ENCODE measurements at places on chromosomes 3 and 15.

- no peak for DNase-seq
Observed at GRCh38 chr3:172635588-172635987, 75.3 kb downstream of the NCEH1 start.

DNA sequence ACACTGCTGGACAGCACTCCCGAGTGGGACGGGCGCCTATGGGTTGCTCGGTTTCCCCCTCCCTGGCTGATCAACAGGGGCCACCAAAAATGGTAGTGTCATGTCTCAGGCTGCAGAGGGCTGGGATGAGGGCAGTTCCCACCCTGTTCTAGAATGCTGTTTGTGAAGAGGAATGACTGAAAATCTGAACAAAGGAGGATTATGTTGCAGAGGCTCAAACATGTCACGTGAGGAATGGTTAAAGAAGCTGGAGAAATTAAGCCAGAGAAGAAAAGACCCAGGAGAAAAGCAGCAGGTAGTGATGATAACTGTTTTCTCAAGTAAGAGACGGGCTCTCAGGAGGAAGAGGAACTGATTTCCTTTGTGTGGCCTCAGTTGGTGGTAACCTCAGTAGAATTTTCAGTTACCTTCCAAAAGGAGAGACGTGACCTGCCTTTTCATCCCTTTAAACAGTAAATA lies 10.4 kb downstream of the SPG21 start:
- no peak for DNase-seq

GRCh38 chr3:88321363-88322050 lies 171.7 kb downstream of the C3orf38 start:
- DNase-seq: no peak

GRCh38 chr15:73753250-73754130 lies at the start of gene INSYN1:
INSYN1 (minus strand) TSS chr15:73753351; CDS start chr15:73751130, 2,221 bp downstream.
- no peak for DNase-seq

GRCh38 chr3:141083836-141084649 lies 32.9 kb downstream of the SPSB4 start:
- DNase-seq: no peak

- peak; percentile 69 for DNase-seq
Observed at GRCh38 chr15:73700041-73700842, 16.1 kb downstream of the CD276 start.

GRCh38 chr3:191139736-191140135 lies 59.3 kb upstream of the OSTN start:
- no peak for DNase-seq

- DNase-seq: no peak
Observed at GRCh38 chr15:40162552-40162951, 1.7 kb downstream of the BUB1B start.

DNA sequence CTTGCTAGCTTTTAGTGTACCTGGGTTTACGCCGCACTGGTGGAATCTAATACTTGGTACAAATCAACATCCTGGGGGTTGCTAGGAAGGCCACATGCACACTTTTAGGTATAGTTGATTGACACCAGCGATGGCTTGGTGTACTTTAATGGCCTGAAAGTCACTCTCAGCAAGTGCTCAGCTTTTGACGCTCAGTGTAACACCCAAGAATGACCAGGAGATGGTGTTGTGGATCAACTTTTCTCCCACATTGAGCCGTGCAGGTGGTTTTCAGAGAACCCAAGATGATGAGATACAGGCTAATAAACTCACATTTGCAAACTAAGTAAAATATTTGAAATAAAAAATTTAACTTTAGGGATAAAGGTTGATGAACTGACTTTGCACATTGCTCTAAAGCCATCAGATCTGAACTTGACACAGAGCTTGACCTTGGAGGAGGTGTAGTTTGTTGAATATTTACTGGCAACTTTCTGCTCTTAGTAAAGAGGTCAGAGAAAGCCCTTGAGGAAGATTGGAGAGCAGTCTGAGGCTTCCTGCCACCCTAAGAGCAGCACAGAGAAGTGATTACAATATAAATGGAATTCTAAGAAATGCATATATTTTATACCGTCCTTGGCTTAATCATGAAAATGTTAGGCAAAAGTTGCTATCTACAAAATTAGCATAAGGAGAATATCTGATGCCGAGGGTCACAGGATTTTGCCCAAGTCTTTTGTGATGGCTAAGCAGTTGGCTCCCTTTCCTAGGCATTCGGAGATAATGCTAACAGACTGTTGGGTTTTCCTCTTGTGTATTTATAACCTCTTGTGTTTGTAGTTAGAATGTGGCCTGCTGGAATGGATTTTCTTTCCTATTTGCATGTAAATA lies 143.4 kb upstream of the RASGRP1 start:
- no peak for DNase-seq

DNA sequence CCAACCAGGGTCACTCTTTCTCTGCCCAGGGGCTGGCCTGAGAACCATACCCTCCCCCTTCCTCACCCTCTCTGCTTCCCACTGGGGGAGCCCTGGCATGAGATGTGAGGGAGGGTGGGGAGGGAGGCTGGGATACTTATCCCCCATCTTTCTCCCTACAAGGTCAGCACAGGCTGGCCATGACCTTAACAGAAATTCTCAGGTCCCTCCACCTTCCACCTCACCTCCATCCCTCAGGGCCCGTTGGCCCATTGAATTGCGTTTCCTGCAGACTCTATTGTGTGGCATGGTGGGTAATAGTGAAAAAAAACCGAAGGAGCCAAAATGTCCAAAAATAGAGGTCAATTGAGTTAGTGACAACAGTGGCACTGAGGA lies 159.5 kb downstream of the OR4M2 start:
- DNase-seq: no peak

DNA sequence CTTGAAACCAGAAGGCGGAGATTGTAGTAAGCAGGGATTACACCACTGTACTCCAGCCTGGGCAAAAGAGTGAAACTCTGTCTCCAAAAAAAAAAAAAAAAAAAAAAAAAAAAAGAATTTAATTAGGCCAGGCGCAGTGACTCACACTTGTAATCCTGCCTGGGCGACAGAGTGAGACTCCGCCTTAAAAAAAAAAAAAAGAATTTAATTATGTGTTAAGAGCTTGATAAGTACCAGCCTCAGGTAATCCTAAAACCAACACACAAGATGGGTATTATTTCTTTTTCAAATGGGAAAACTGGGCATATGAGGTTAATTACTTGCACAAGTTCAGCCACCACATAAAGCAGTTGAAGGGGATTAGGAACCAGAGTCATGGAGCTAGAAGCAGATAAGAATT lies 49.0 kb downstream of the PBRM1 start:
- DNase-seq: no peak

GRCh38 chr3:124351430-124352148 lies 359.7 kb upstream of the ROPN1 start:
- DNase-seq: no peak

GRCh38 chr3:114392831-114393230 lies 99.0 kb downstream of the TIGIT start:
- no peak for DNase-seq

GRCh38 chr15:52794665-52795463 lies 4.7 kb upstream of the ONECUT1 start:
- no peak for DNase-seq

GRCh38 chr3:118213892-118214291 lies 820.8 kb downstream of the IGSF11 start:
- DNase-seq: no peak

DNA sequence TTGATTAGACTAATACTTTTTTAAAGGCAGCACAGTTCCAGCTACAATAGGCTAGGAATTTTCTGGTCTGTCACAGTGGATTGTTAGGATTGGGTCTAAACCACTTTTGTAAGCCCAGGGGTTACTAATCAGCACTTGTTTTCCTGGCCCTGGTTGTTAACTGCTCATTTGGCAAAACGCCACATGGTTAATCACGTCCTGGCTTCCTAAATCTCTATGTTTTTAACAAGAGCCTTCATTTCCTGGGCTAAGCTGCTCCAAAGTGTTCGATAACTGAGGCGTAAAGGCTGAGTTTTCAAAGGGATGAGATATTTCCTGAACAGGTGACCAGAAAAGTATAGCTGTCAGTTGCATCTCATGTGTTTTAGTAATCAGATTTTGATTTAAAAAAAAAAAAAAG lies 38.9 kb upstream of the CLRN1 start:
- no peak for DNase-seq

- DNase-seq: no peak
Observed at GRCh38 chr3:114115143-114115542, 58.6 kb downstream of the QTRT2 start.

GRCh38 chr15:73052653-73053397 lies 562 bp downstream of the NEO1 start:
- peak; percentile 4 for DNase-seq

DNA sequence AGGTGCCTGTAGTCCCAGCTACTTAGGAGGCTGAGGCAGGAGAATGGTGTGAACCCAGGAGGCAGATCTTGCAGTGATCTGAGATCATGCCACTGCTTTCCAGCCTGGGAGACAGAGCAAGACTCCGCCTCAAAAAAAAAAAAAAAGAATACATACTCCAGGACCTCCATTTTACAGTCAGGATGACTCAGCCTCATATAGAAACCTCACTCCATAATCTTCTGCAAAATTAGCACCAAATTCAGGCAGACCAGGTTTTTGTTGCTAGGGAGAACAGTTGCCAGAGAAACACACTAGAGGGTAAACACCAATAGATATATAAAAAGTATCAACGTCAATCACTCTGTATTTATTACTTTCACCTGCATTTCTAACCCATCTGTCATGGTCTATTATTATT lies 28.3 kb upstream of the AP3B2 start:
- DNase-seq: no peak

DNA sequence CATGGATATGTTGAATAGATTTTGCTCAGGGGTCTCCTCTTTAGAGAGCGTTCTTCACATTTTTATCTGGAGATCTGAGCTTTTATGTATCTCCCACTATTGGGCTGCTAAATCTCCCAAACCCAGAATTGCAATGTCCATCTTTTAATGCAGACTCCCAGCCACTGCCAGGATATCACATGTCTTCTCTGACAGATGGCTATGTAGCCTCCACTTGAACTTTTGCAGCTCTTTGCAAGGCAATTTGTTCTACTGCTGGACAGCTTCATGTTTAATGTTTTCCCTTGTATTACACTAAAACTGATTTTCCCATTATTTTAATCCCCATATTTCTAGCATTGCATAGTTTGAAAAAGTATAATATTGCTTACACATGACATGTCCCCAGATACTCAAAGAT lies 177.2 kb downstream of the LPP start:
- no peak for DNase-seq

- DNase-seq: no peak
Observed at GRCh38 chr3:278300-279064, 81.9 kb downstream of the CHL1 start.

DNA sequence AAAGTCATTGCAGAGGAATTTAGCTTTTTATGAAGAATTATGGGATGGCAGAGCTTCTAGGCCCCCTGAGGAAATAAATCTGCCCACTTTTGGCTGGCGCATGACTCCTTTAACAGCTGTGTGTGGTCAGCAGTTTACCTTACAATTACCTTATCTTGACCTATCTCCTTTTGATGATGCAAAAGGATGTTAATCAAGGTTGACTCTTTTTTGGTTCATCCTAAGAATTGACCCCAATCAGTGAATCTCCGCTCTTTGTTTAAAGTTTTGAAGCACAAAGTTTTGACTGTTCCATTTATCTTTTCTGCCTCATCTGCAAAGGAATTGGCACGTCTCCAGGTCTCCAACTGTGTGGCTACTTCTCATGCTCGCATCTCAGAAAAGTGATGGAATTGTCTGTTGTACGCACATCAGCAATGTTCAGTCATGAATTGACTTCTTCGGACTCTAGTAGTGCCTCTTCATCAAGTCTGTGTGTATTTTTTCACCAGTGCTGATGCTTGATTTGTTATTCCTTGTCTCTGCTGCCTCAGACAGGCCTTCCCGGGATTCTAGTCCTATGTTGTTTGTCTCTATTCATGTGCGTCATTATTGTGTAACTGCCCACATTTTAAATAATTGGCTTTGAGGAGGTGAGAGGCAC lies 196.2 kb upstream of the CFAP20DC start:
- no peak for DNase-seq

DNA sequence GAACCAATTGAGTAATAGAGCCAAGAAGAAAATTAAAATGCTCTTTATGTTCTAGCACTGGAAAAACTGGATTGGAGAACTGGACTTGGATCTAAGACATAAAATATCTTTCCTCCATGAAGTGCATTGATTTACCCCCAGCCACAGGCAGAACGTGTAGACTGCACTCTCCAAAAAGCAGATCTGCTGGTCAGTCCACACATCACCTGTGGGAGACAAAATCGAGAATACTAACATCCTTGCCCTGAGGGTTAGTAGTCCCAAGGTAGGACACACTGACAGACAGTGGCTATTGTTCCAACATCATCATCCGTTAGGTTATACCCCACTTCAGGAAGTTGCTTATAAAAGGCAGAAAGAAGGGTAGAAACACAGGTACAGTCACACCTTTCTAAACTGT lies 257.1 kb upstream of the STT3B start:
- DNase-seq: no peak

DNA sequence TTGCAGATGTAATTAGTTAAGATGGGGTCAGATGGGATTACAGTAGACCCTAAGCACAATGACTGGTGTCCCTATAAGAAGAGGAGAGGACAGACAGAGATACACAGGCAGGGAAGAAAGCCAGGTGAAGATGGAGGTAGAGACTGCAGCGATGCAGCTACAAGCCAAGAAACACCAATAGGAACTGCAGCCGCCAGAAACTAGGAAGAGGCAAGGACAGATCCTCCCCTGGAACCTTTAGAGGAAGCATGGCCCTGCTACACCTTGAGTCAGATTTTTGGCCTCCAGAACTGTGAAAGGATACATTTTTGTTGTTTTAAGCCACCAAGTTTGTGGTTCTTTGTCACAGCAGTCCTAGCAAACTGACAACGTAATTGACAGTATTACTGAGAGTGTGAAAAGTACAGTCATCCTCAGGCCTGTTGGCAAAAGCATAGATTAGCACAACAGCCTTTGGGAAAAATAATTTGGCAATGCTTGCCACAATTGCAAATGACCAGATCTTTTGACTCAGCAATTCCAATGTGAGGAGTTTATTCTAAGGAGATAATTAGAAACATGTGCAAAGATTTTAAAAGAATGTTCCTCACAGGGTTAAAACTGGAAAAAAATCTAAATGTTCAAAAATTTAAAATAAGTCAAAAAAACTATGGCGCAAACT lies 82.6 kb upstream of the TJP1 start:
- no peak for DNase-seq

DNA sequence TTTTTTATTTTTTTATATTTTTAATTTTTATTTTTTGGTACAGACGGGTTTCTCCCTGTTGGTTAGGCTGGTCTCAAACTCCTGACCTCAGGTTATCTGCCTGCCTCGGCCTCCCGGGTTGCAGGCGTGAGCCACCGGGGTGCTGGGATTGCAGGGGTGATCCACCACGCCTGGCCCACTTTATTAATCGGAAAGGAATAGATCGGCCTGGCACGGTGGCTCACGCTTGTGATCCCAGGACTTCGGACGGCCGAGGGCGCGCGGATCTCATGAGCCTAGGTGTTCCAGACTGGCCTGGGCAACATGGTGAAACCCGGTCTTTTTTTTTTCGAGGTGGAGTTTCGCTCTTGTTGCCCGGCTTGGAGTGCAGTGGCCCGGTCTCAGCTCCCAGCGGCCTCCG lies 26.5 kb upstream of the TUBGCP5 start:
- no peak for DNase-seq

- no peak for DNase-seq
Observed at GRCh38 chr3:136070334-136070733, 104.8 kb downstream of the PPP2R3A start.

GRCh38 chr3:65551945-65552344 lies 486.8 kb downstream of the MAGI1 start:
- no peak for DNase-seq

Measured in stimulated activated CD4-positive, alpha-beta T cell treated with anti-CD3 and anti-CD28 coated beads, Interleukin-12 subunit alpha, Interleukin-12 subunit beta, amount 100 ng/mL, for 48 hours (primary cell).